Ovary (tissue), 10 donors: ENCODE measurements at places on chromosomes 2 and 18.

DNA sequence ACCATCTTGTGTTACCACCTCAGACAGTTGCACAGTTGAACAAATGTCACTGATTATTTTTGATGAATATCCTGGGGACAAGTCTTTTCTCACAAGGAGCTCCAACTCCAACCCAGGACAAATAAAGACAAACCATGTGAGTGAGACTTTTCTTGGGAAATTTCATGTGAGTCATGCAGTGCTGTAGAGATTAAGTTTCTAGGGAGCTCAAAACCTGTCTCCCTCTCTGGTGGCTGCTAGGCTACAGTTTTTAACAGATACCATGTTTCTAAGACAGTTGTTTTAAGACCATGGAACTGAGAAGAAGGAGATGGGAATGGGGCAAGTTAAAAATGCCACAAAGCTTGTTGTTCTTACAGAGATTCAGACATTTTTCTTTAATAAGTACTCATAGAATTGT, 255.5 kb downstream of the RIT2 start:
- DNase-seq, result no peak

GRCh38 chr2:11196246-11196645, 41.0 kb downstream of the SLC66A3 start:
- no peak for DNase-seq

DNA sequence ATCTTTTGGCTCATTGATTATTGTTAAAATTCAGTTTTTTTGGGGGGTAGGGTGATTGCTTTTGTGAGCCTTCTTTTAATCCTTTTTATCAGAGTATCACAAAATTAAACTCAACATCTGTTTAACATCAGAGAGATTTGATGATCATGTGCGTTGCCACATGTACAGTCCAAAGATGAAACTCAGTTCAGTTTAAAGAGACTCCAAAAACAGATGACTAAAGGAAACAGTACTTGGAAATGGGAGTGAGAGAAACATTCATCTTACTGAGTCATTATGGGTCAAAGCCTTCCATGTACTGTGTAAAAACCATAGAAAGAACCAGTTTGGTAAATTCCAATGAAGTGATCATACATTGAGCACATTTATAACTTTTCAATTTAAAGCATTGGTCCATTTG, 53.0 kb downstream of the LYPD6 start:
- no peak for DNase-seq

DNA sequence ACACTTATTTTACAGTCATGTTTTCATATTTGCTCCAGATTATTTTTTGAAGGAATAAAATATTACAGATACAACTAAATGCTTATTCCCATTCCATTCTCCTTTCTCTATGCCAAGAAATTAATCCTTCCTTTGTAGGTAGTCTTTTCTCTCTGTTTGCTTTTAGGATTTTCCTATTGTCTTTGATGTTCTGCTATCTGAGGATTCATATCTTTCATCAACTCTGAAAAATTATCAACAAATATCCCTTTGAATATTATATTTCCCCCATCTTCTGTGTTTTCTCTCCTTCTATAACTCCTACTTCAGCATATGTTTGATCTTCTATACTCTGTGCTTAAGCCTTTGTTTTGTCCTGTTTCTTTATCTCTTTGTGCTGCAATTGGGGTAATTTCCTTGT, 260.4 kb upstream of the RBMS1 start:
- no peak for DNase-seq

GRCh38 chr18:76426737-76427305, 68.2 kb downstream of the ZNF516 start:
- DNase-seq, result peak; percentile 73

DNA sequence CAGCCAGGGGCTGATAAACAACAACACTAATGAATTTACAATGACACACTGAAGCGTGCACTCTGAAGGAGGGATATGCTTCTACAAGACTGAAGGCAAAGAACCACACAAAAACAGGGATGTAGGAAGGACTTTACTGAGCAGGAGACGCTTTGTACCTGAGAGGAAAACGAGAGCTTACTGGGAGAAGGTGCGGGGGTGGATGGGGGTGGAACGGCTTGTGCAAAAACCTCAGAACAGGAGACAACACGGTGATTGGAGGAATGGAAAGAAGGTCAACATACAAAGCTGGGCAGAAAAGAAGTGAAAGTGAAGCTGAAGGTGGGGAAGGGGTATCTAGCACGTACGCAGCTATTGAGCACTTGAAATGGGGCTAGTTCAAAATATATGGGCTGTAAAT, 93.1 kb downstream of the SLC8A1 start:
- DNase-seq, result no peak

DNA sequence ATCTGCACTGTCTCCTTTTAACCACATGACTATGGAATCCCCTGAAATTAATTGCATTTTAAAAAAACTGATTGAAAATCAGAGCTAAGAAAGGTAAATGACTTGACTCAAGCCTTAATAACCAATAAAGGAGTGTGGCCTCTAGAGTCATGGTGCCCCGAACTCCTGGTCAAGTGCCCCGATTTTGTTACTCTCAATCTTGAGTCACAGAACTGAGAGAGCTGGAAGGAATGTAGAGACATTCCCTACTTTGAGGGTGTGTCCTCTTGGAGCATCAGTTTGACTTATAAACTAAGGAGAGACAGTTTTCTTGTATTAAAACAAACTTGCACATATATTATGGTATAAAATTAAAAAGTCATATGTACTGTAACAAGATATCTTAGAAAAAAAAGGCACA, 2.4 kb downstream of the WDR43 start:
- no peak for DNase-seq

- no peak for DNase-seq
Measured at GRCh38 chr2:222424729-222425671, 657 bp downstream of the SGPP2 start.

DNA sequence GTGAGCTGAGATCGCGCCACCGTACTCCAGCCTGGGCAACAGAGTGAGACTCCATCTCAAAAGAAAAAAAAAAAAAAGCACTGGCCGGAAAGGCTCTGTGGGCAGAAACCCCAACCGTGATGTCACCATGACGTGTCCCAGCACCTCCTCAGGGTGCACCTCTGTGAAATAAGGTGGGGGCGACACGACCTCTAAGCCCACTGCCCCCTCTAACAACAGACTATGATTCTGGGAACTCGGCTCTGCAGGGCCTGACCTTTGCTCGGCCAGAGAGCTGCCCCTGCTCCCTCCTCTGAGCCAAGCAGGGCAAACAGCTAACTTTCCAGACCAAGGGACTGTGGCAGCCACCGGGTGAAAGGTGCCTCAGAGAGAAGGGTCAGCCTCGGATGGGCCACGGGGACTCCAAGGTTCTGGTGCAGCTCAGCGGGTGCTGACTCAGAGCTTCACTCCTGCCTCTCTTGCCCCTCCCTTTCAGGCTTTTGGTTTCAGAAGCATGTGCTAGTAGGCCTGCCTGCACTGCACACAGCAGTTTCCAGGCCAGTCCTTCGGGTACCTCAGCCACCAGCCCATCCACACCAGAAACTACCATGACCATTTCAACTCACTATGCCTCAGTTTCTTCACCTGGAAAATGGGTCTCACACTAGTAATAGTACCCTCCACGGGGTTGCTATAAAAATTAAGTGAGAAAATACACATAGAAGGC, 8.0 kb downstream of the TMBIM1 start:
- DNase-seq, result no peak
